ENCODE measurements at places on chromosomes 3 and 15.

DNA sequence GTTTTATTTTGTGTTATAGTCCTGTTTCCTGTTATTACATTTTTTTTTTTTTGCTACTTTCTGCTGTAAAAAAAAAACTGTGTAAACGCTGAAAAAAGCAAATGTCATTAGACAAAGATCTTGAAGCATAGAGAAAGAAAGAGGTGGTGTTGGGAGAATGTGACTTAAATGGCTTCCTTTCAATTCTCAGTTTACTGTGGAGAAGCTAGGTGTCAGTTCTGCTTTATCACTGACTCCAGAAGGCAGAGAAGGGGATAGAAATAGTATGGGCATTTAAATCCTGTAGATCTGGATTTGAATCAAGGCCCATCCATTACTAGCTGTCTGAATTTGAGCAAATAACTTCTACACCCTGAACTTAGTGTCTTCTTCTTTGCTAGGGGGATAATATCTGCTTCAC, 23.0 kb downstream of the PPM1L start:
- DNase-seq: no peak

DNA sequence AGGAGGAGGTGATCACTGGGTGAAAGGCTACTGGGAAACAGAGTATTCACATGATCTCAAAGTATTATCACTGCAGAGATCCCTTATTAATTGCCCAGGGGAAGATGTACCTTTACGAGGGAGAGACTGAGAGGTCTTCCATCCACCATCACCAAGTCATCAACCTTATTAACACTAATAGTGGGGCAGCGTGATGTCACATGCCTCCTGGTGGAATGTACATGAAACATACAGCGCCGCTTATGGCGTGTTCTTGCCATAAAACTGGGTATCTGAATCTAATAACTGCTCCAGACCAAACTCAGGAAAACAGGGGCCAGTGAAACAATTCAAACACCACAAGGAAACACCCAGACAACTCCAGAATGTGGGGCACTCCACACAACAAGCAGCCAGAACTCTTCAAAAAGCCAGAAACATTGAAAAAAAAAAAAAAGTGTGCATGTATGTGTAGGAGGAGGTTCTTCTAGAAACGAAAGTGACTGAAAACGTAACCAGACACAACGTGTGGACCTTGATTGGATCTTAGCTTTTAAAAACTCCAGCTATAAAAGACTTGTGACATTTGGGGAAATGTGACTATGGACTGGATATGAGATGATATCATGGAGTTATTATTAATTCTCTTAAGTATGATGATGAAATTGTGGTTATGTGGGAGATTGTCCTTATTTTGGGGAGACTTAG, 4.6 kb downstream of the STIMATE start:
- no peak for DNase-seq

DNA sequence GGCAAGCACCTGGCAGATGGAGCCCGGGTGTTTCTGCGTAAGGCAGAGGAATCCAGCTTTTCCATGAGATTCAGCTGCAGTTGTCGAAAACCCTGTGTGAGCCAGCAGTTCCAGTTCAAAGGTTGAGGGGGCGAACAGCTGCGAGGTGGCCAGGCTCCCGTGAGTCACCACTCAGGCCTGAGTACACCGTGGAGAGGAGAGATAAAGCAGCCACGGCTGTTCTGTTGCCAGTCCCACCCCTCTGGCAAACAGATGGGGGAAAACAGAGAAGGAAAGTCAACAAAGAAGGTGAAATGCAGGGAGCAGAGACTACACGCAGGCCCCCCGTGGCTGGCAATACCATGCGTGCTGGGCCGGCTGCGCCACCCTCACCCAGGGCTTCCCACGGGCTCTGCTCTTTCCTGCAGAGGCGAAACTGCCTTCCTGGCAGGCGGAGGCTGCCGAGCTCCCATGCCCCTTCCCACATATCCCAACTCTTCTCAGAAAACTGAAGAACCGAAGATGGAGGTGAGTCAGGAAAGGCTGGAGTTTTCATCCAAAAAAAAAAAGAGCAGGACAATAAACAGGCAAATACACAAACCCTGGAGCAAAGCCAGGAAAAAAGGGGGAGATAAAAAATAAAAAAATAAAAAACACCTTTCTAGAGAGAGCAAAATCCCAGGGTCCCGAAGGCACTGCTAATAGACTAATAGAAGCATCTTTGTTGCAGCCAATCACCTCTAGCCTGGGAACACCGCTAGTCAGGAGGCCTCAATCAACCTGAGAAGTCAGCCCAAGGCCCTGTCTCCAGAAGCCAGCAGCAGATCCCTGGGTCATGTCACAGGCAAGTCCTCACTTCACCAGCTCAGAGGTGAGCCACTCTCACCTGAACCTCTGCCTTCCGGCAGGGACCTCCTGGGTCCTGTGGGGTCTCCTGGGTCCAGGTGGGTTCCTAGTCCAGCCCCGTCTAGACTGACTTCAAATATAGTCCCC, 37.7 kb downstream of the FAM174B start:
- peak; percentile 82 for DNase-seq

DNA sequence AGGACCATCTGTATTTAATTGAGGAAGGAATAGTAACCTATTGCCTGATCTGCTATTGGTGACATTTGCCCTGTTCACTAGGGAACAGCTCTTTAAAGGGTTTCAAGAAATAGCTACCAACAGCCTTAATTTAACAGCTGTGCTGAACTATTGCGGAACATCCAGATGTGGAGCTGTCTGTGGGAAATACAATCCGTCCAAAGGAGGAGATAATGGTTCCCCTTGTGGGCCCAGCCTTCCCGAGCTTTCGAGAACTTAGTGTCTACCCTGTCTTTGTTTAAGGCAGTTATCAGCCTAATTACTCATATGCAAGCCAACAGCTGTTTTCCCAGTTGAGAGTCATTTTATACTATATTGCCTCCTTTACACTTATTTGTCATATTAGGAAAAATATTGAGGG, 398.6 kb downstream of the WDR72 start:
- no peak for DNase-seq

DNA sequence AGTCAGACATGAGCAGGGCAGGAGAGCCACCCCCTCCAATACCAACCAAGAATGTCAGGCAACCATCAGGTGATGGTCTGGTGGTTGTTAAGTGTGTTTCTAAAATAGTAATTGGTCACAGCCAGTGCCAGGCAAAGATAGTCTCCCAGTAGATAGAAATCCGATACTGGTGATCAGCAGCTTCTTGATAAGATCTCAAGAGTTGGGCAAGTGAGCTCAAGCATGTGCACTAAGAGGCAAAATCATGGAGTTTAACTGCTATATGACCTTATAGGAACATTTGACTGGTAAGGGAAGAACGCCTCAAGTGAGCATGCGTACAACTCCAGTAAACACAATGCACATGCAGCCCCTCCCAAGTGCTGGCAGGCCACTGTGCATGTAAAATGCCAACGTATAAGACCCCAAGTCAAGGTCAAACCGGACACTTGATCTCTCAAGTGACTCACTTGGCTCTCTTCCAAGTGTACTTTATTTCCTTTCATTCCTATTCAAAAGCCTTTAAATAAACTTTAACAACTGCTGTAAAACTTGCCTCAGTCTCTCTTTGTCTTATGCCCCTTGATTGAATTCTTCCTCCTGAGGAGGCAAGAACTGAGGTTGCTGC, 36.0 kb upstream of the CBLB start:
- peak; percentile 26 for DNase-seq

- no peak for DNase-seq
Observed at GRCh38 chr3:162211470-162211869, 714.9 kb downstream of the OTOL1 start.

GRCh38 chr15:80630981-80631380, 64.1 kb upstream of the ABHD17C start:
- no peak for DNase-seq

GRCh38 chr3:71310980-71311660, 272.4 kb downstream of the FOXP1 start:
- DNase-seq: no peak
